DMS153 (cell line): ENCODE measurements at places on chromosomes 12 and 14.

DNA sequence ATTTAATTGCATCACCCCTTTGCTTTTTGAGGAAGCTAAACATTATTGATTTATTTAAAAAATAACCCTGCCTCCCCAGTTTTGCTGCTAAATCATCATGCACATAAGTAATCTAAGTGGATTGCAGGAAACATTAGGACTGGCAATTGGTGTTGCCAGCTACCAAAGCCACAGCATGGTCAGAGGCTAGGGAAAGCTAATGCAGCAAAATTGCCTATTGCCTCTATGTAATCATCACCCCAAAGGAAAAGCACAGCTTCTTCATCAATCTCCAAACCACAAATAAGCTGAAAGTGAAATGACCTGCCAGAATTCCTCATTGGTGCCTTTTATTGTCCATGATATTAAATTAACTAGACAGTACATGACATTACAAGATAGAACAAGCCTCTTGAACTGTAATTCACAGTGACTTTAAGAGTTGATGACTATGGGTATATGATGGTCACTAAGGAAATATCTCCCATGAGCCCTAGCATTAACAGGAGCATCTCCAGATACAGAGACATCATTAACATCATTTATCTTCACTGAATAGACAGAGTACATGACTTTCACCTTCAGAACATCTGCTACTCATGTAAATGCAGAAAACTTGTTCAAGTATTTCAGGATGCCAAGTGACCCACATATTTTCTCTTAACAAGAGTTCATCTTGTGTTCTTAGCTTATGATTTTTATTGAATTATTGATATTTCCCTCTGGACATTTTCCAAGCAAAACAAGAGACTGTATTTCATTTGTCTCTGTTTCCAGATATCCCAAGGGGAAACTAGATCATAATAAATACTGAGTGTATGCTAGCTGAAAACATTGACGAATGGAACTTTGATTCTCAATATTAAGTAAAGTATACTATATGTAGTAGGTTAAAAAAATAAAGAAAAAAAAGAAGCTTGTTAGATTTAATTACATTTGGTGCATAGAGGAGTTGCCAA is 29.4 kb downstream of the PTPRR start:
- DNase-seq: no peak

GRCh38 chr14:103718572-103718971 is 3.0 kb downstream of the ZFYVE21 start:
- no peak for DNase-seq

DNA sequence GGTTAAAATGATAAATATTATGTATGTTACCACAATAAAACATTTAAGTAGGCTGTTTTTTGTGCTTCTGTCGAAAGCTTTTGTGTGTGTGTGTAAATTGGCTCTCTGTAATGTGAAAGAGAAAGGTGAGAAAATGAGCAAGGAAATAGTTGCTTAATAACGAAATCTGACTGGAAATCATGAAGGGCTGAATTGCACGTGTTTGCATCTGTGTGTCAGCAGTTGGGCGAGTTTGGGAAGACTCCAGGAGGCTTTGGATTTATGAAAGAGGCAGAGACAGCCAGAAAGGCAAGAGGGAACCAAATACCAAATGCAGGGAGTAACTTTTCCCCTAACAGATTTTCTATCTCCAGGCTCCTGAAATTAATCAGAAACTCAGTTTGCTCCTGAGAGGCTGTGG is 47.2 kb upstream of the PLEKHG3 start:
- no peak for DNase-seq

DNA sequence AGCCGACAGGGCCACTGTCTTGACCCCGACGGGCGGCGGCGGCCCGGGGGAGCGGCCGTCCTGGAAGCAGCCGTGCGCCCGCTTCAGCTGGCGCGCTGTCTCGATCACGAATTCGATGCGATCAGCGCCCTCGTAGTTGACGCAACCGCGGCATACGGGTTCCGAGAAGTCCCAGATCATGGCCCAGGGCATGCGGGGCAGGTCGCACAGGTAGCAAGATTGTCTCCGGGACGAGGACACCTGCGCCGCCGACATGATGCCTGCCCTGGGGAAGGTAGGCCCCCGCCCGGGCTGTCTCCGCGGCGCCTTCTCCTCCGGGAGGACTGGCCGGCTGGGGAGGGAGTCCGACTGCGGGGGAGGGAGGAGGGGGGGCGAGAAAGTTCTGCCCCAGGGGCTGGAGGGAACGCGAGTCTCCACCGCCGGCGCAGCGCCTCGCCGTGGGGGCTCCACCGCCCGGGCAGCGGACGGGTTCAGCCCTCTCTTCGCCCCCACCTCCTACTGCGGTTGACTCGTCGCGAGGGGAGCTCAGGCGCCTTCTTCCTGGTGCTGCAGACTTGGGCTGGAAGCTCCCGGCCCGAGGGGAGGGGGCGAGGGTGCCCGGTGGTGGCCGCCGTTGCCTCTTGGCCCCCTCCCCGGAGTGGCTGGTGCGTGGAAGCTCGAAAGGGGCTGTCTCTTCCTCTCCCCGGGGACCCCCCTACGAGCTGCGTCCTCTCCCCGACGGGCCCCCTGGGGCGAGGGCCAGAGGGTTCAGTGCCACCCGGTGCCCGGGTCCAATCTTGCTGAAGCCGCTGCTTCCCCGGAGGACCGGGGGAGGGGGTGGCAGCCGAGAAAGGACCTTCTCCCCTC is 747 bp downstream of the IRF2BPL start:
- DNase-seq: peak; percentile 49

- no peak for DNase-seq
Observed at GRCh38 chr14:104596927-104597351, 7.6 kb downstream of the TMEM179 start.

DNA sequence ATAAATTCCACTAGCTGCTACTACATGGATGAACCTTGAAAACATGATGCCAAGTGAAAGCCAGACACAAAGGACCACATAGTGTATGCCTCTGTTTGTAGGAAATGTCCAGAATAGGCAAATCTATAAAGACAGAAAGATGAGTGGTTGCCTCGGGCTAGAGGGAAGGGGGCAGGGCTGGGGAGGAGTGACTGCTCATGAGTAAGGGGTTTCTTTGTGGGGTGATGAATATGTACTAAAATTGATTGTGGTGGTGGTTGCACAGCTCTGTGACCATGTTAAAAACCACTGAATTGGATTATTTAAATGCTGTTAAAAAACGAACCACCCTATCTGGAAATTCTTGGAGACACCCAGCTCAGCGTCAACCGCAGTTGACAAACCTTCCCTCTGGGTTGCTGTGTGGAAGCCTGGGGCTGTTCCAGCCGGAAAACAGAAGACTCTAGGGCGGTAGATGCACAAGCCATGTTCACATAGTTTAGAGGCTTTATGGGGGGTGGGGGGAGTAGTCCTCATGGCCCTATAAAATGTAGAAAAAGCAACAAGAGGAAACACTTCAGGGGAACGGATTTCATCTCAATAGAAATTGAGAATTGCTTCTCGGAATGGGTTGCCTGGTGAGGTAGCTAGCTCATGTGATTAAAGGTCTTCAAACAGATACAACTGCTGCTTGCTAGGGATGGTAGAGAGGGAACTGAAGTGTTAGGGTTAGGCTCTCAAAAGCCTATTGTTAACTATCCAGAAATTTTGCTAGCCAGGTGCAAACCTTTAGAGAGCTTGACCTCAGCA is 29.4 kb downstream of the RIN3 start:
- no peak for DNase-seq

DNA sequence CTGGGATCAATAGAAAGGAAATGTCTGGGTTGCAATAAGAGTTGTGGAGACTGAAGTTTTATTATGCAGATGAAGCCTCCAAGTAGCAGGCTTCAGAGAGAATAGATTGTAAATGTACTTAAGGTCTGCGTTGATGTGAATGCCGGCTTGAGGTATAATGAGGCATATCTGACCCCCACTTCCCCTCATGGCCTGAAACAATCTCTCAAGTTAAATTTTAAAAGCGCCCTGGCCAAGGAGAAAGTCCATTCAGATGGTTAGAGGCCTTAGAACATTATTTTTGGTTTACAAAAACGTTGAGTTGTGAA is 28.3 kb upstream of the HIGD1C start:
- no peak for DNase-seq

DNA sequence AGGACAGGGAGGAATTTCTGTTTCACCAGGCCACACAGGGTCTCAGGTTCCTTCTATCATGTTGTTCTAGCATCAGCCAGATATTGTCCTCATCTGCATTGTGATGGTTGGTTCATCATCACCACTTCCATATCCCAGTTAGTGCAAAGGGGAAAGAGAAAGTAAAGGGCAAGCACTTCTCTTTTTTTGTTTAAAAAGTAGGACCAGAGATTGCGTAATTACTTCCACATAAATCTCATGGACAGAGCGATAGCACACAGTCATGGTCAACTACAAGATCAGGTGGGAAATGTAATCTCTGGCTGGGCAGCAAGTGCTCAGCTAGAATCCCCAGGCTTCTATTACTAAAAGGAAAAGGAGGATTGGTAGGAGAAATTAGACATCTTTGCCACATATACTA is 155.1 kb downstream of the KIF21A start:
- DNase-seq: no peak

DNA sequence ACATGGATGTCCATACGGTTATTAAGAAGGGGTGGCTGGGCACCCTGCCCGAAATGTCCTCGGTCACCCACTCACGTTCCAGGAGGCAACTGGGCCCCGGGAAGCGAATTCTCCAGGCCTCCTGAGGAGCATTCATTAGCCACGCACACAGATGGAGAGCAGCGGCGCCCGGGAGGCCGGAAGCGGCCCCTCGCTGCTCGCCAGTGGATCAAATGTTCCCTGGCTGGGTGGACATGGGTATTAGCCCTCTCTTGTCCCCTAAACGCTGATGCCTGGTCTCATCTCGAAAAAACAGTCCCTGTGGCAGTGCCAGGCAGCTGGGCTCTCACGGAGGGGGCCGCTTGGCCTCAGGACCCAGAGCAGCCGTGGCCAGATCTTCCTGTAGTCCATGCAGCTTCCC is 59.0 kb upstream of the DLK1 start:
- no peak for DNase-seq
